NCI-H187 treated with DMSO at 0.1 percent for 48 hours (cell line): ENCODE measurements at places on chromosomes 1 and 21.

DNA sequence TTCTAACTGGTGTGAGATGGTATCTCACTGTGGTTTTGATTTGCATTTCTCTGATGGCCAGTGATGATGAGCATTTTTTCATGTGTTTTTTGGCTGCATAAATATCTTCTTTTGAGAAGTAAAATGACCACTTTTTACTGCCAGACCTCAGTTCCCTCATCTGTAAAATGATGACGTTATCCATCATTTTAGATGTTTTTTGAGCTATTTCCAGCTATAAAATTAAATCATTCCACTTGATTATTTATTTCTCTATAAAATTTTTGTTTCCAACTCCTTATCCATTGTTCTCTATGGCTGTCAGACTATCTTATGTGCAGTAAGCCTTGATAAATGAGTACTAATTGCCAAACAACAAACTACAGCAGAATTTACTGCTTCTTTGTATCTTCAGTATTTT is 33.2 kb downstream of the RGS5 start:
- no peak for DNase-seq

DNA sequence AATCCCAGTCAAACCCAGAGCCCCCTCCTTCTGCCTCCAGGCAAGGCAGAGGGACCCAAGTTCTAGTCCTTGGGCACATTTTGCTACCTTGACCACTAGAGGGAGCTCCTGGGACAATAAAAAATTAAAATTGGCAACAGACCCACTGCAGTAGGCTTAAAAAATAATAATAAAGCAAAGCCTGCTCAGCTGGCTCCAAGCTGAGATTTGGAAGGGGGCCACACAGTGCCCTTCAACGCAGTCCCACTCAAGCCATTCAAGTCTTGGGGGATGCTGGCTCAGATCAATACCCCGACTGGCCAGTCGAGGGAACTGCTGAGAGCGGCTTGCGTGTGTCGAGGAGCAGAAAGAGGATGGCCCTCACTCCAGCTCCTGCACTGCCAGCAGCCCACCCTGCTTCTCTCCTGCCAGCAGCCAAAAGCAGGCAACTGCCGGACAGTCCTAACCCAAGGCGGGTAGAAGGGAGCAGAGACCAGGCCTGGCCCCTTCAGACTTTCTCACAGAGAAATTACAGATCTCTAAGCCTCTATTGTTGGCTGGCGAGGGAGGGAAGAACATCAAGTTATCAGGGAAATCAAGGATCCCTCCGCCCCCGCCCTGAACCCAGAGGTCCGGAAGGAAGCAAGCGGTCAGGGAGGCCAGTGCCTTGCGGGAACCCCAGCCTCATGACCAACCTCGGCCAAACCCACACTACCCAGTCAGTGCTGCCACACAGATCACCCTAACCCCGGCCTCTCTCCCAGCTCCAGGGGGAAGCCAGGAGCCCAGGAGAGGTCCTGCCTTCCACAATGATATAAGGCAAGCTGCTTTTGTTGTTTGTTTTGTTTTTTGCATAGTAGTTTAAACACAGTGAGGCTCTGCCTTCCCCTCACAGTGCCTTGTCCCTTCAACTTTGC is 4.9 kb upstream of the ALDH4A1 start:
- DNase-seq: no peak

DNA sequence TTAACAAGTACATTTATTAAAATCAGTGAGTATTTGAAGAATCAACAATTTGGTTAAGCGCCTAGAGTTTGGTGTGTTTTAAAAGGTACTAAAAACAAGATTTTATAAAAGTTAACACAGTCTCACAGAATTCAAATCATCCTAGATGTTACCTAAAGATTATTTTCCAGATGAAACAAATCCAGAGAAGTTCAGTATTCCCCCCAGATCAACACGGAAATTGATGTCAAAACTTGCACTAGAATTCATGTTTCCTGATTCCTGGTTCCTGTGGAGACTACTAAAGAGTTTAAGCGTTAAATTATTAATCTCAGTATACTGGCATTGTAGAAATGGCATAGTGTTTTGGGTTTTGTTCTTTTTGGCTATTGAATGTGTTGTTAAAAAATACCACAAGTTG is 1.4 kb downstream of the PTBP2 start:
- no peak for DNase-seq

DNA sequence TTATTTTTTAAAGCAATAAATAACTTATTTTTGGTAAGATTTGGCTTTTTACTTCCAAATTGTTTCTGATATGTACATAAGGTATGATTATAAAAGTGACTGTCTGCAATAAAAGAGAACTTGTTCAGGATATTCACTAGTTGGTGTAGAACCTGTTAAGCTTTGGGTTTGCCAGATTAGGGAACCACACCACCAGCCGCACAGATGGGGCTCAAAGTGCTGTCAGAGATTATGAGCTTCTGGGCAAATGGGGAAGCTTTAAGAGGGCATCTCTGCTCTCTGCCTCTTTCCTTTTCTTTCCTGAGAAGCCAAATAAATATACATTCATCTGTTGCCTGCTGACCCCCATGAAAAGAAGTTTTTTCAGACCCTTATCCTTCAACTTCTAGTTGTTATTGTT is 25.4 kb downstream of the IVNS1ABP start:
- no peak for DNase-seq

- DNase-seq: no peak
These were observed 12.4 kb upstream of the NBPF1 start for GRCh38 chr1:16625497-16626408.

DNA sequence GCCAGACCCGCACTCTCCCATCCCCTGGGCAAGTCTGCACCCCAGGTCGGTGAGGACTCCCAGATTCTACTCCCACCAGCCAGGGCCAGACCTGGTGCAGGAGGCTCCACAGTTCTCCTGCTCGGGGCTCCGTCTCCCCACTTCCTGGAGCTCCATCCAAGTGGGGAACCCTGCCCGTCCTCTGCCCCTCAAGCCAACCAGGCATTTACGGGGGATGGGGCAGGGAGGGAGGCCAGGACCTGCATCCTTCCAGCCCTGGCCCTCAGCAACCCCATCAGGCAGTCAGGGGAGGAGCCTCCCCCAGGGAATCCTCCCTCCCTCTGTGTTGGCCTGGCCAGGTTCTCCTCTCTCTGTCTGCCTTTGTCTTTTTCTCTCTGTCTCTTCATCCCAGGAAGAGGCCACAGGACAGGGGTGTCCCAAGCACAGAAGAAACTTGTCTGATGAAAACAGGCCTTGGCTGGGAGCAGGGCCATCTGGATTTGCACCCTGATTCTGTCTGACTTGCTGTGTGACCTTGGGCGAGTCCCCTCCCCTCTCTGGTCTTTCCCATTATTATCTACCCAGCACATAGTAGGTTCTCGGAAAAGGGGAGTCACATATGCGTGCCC is 18.5 kb upstream of the EPHA2 start:
- no peak for DNase-seq

- DNase-seq: no peak
These were observed 20.0 kb downstream of the IBA57 start for GRCh38 chr1:228185641-228185965.

GRCh38 chr21:26118938-26119540 is 51.5 kb downstream of the APP start:
- DNase-seq: no peak

DNA sequence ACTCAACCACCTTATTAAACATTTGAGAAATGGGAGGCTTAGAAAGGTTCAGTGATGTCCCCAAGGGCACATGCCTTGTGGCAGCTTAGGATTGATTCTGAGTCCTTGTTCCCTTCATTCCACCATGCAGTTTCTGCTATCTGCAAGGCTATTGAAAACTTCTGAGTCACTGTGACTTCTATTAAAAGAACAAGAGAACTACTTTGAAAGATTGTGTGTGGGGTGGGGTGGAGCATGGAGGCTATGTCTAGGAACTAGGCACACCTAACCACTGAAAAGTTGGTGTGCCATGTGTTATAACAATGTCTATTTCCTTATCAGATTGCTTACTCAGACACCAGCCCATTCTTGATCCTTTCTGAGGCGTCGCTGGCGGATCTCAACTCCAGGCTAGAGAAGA is 10.8 kb downstream of the MTARC1 start:
- no peak for DNase-seq

DNA sequence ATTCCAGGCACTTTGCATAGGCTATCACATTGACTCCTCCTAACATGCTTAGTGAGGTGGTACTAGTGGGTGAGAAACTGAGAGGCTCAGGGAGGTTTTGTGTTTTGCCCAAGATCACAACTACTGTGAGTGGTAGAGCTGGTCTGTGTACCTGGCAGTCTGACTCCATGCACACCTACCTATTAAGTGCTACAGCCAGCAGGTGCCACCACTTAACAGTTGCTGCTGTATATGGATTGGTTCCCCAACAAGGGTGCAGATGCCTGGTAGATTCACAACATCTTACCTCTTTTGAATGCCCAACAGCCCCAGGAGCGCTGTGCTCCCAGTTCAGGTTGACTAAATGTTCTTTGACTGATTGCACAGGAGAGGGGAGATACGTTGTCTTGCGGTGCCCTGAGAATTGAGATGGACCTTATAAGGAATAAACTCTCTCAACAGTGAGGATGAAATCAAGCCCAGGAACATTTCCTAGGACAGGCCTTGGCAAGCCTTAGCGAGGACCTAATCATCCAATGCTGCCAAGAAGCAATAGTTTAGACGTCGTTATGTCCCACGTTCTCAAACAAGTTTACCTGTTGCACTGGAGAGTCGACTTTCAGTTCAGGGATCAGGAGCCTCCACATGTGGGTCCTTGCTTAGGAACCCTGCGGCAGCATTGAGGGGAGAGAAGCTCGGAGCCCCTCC is 78.9 kb upstream of the F3 start:
- no peak for DNase-seq

- DNase-seq: no peak
These were observed 9.5 kb downstream of the SON start for GRCh38 chr21:33552093-33552998.

DNA sequence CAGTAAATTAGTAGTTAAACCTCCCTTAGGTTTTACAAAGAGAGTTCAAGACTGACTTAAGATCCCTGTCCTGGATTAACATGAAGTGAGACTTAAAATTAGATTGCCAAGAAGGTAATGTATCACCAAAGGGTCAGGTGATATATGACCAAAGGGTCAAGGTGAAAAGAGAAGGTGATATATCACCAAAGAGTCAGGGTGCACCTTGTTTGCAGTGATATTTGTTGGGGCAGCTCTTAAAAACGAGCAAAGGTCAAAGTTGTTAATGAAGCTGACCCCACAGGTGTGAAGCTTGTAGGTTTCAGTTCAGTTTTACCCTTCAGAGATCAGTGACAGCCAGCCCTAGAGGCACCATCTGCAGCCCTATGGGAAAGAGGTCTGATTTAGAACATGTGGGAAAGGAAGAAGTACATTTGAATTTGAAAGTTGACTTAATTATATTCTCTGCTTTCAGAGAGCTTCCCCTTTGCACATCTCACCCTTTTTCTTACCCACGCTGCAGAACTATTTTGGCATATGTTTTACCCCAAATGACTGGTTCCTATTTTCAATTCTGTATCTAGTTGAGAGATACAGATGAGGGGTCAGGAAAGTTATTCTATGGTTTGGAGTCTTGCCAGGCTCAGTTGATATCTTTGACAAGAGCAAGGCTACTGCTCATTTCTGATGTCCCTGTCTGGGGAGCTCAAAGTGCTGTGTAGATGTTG is 170.8 kb downstream of the S1PR1 start:
- DNase-seq: no peak

GRCh38 chr1:103854279-103854678 is 104.6 kb downstream of the AMY1C start:
- no peak for DNase-seq

DNA sequence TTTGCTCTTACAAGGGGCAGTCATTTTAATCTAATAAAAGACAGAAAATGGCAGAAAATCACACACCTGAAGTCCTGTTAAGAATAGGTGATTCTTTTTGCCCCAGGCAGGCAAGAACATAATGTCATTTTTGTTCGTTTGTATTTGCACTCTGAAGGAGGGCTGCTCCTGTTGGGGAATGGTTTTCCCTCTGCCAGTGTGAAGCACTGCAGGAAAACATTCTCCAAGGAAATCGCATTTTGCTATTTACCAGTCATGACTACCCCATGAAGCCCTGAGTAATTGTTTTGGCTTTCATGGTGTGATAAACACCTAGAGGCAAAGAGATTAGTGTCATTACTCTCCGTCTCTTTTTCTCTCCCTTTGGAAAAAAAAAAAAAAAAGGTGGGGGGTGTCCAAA is 345.5 kb downstream of the NTNG1 start:
- DNase-seq: no peak

DNA sequence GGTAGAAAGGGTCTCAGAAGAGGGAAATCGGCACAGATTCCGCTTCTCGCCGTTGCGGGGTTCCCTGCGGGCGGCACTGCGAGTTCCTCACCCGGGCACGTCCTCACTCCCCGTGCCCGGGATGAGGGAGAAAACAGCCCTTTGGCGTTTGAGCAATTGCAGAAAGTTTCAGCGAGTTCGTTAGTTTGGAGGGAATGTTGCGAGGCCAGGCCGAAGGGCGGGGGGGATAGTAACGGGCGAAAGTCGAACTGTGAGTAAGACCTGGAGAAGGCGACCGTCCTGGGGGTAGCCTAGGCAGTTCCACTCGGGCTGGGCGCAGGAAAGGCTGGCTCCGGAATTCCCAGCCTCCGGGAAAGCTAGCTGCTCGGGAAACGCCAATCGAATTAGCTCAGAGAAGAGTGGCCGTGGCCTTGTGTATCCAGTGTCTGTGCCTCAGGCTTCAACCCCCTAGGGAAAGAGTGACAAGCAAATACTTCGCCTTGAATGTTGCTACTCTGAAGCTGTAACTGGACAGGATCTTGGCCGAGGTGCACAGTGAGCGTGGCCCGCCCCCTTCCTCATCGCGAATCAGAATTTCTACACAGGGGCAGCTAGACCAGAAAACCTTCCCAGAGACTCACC is 787 bp downstream of the PTGFR start:
- DNase-seq: no peak

DNA sequence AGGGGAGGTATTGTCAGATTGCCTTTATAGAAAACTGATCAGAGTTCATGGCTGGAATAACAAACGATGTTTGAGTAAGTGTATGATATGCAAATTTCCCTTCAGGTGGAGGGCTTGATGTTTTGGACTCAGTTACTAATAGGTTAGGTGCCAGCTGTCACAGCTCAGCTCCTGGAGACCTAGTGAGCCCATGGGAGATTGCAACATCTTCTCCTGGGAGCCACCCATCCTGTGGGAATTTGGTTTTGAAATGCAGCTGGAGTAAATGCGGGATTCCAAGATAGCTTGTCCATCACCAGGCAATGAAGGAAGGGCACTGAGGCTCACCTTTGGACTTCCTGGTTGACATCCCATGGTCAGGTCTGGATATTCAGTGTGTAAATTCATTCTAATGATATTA is 211.4 kb upstream of the NRIP1 start:
- DNase-seq: no peak

- DNase-seq: no peak
These were observed 12.4 kb upstream of the COL18A1 start for GRCh38 chr21:45392573-45392971.
